ENCODE measurements at places on chromosomes 2 and 18.

- DNase-seq: no peak
These were observed 20.8 kb downstream of the KCNF1 start for GRCh38 chr2:10932345-10933151.

GRCh38 chr2:97644023-97644717 is 1.7 kb upstream of the COX5B start:
- DNase-seq: no peak

DNA sequence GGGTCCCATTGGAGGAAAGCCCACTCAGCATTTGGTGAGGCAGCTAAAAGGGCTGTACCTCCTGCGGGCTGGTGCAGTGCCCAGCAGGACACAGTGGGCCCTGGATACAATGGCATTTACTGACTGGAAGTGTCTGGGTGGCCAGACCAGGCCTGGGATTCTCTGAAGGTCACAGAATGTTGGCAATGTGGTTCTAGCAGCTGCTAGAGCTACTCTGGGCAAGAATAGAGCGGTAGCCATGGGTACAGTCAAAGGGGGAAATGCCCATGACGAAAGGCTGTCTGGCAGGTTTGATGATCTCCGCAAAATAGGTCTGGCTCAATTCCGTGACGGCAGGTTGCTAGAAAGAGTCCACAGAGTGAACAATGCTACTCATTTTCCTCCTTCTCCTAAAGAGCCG is 241.8 kb downstream of the AFF3 start:
- no peak for DNase-seq

GRCh38 chr18:25518716-25519053 is 166.7 kb upstream of the ZNF521 start:
- DNase-seq: no peak

DNA sequence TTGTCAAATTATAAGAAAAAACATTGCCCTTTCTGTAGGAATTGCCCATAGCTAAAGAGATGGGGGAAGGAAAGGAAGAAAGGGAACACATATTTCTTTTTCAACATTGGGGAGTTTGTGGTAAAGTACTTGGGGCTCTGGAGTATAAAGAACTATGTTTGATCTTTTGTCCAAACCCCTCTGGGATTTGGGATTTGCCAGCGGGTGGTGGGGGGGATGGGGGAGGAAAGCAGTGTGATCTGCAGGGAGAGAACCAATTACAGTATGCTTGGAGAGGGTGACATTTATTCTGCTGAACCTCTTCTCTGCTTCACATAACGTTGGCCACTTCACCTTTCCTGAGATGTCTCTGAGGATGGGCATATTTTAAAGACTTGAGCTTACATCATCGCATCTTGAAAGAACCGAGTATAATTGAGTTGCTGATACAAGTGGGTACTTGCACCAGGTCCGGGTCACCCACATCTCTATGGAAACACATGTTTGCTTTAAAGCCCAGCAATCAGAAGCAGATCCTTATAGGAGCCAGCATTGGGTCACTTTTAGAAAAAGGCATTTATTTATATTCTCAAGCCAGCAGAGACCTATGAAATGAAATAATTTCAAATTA is 73.1 kb downstream of the SPATS2L start:
- DNase-seq: no peak

DNA sequence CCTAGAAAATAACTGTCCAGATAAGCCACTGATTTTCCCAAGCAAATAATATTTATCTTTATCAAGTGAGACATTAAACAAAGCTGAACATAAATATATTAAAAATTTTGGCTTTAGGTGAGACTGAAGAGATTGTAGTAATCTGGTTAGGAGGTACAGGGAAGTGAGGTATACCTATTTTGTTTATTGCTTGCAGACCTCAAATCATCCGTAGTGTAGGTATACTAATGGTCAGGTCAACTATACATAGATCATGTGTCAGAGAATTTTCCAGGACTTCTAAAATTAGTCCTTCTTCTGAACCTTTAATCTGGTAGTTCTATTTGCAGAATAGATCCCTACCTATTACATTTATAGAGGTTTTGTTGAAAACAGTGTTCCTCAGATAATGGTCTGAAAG is 41.5 kb downstream of the SP140 start:
- no peak for DNase-seq

DNA sequence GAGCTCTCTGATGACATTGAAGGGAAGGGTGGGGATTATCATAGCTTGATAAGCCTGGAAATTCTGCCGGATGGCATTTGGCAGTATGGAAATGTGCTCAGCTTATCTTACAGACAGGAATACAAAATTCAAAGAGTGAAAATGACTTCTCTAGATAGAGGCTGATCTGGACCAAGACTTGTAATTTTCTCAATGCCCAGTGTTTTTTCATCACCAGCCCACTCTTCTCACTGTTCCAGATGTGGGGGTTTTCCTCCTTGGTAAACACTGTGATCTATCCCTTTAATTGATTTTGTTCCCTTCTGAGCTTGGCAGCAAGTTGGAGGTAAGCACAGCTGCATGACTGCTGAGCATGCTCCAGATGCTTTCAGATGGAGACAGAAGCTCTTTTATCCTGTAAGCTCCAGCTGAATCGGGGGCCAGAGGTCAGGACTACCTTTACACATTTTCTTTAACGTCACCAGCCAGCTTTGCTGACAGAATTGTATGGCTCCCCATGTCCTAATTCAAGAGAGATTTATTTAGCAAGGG is 287.4 kb upstream of the TCF4 start:
- DNase-seq: no peak

GRCh38 chr2:100819370-100820272 is at the start of gene NPAS2:
Gene NPAS2, plus strand, starts transcription at chr2:100820139. Its CDS starts 84,616 bp downstream, at chr2:100904755.
- DNase-seq: no peak

DNA sequence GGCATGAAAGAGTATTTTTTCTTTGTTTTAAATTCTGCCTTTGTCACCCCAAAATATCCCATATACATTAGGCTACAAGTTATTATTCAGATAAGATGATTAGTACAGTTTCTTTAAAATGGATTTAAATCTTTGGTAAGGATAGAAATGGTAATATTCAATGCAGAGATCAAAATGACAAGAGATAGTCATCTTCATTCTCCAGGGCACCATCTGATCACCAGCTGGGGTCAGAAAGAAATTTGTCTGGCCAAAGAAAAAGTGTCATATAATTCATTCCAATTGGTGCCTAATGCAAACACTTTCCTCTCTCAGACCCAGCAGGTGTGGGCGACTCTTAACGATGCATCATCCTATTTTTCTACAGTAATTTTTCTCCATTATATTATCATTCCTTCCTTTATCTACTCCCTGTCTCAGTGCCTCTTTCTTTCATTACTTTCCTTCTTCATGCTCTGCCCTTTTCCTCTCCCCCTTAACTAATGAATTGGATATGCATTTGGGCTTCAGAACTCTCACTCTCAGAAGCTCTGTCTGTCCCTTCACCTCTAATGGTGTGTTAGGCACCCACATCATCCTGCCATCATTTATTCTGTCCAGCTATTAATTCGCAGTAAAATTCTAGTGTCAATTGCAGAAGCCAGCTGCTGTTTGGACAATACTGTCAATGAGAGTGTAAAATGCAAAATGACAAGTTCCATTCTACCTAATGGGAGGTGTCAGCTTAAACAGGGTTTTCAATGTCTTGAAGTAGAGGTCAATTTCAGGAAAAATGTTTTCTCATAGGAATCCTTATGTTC is 570.5 kb downstream of the TDRD15 start:
- no peak for DNase-seq

DNA sequence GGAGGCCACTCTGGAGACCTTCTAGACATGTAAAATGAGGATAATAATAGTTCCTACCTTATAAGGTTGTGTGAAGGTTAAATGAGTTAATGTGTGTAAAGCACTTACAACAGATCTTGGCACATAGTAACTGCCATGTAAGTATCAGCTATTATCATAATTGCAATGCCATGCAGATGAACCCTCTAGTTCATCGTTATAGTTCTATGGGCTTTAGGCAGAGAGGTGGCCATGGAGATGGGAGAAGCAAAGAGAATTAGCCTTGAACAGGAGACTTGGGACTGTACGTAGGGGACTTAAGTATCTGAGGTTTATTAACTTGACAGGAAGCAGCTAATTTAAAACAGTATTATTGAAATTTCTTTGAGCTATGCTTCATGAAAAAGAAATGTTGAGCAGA is 151.8 kb downstream of the PIK3C3 start:
- DNase-seq: no peak

GRCh38 chr2:176851889-176852483 is 360.6 kb upstream of the HNRNPA3 start:
- no peak for DNase-seq

DNA sequence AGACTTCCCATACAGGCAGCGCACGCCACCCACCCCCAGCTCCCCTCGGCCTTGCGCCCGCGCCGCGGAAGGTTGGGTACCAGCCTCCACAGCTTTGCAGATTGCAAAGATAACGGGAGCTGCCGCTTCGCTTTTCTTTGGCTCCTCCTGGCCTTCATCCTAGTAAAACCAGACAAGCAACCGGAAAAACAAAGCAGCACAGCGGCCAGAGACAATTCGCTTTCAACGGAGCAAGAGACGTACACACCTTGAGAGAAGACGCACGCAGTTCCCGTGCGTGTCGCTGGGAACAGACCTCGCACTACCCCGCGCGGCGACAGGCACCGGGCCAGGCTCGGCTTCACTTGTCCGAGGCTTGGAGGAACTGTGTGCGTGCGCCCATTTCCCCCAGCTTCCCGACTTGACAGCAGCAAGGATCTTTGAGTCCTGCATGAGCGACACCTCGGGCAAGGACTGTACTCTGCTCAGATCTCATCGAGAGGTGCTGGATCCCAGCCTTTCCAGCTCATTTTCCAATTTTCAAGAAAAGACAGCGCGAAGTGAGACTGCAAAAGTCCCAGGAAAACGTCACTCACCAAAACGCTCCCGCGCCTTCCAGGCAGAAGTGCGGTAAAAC is 964 bp downstream of the ZBTB7C start:
- DNase-seq: no peak

GRCh38 chr18:50981381-50981780 is 13.5 kb downstream of the ELAC1 start:
- peak; percentile 21 for DNase-seq

DNA sequence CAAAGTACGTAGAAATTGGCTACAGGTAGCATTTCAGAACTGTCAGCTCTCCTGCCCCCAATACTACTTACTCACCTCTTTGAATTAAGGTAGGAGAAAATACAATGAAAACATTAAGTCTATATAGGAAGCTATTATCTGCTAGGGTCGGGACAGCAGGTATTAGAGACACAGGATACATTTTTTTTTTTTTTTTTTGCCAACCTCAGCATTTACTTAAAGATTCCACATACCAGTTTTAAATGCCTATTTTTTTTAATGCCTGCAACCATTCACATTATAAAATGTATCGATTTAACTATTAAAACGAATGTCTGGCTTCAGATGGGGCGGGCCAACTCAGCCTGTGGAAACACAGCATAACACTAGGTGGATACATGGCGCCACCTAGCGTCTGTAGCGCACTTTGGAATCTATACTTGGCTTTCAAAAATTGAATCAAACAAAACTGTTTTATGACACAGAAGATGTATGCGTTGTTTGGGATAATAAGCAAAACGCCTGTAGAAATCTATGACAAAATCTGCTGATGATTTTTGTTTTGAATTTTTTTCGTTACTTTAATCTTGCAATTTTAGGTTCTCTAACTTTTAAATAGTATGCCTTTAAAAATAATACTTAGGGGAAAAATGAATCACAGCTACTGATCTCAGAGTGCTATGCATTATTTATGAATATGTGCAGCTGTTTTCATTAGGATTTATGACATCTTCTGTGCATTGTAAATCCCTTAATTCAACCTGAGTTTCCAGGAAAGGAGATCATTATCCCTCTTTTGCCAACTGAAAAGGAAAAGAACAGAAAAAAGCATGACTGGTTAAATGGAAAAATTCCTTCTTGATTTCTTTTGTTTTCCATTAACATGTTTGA is 261.0 kb downstream of the NYAP2 start:
- DNase-seq: peak; percentile 12

DNA sequence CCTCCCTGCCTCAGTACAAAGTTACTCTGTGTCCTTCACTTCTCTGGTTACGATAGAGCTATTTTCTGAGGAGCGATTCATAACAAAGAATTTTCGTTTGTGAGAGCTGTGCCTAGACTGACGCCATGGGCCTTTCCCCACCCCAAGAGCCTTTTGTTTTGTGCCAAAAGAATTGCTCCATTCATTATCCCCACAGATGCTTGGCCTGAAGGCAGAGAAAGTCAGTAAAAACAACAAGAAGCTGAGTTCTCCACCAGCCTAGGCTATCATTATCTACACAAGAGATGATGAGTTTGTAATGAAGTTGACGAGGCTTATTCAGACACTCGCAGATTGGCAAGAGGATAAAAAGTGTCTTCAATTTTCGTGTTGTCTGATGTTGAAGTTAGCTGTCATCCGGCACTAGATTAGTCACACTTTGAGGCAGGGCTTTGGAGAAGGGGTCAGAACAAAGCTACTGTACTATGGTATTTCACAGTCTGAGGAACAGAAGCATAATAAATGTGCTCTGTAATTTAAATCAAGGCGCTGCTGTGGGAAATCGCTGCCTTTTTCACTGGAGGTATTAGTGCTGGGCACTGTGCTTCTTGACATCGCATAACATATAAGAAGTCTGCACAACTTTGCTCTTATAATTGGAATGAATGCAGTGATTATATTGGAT is 278.4 kb upstream of the FIGN start:
- DNase-seq: no peak

DNA sequence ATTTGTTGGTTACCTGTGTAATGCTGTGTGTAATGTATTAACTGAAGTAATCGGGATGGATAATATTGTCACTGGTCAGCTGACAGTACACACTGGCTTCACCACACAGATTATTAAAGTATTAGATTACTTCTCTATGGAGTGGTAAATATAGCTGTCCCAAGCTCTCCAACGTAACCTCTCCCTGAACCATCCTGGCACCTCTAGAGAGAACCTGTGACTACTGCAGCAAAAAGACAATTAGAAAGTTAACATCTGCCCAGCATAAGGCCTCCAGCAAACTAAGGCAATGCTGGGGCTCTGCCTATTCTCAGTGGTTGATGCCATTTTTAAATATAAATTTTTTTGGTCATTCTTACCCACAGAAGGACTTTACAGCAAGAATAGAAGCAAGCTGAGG is 351.3 kb downstream of the GPD2 start:
- no peak for DNase-seq

GRCh38 chr2:133561045-133561852 is 7.0 kb downstream of the NCKAP5 start:
- no peak for DNase-seq

All from GM04503 (cell line).